Activated naive CD4-positive, alpha-beta T cell treated with anti-CD3 and anti-CD28 coated beads for 36 hours (primary cell): ENCODE measurements at places on chromosomes 2 and 18. TPM values are rescaled to one million over a fixed set of nuclear protein-coding genes. Genes with fewer than 3 reads are reported as not detected.

Gene HADHB
- 67.6 TPM for total RNA-seq

Gene TNFRSF11A
- total RNA-seq, result 3.1 TPM

Gene ZSCAN30
- 12.0 TPM for total RNA-seq

Gene CAMKMT
- total RNA-seq, result 19.6 TPM

Gene FAM110C
- total RNA-seq, result 0.10 TPM

Gene OTOF
- total RNA-seq, result 0.52 TPM

Gene AQP12B
- total RNA-seq, result not detected

Gene C1GALT1C1L
- not detected for total RNA-seq

Gene POTEI
- total RNA-seq, result not detected

GRCh38 chr2:9846554-9846953, 3.3 kb downstream of the TAF1B start:
- H3K27me3 ChIP-seq, result no peaks in the 10 kb centered on the region
- H3K36me3 ChIP-seq, result peaks cover 38% of the 10 kb centered on the region
- H3K27ac ChIP-seq, result no peak overlapping the region
- H3K4me3 ChIP-seq, result no peak overlapping the region
- DNase-seq, result no peak
- H3K4me1 ChIP-seq, result peaks cover 35% of the 10 kb centered on the region

GRCh38 chr2:16613539-16614011, 52.1 kb downstream of the CYRIA start:
- no peaks in the 10 kb centered on the region for H3K4me1 ChIP-seq
- H3K4me3 ChIP-seq, result no peak overlapping the region
- peaks cover 20% of the 10 kb centered on the region for H3K27me3 ChIP-seq
- DNase-seq, result no peak

DNA sequence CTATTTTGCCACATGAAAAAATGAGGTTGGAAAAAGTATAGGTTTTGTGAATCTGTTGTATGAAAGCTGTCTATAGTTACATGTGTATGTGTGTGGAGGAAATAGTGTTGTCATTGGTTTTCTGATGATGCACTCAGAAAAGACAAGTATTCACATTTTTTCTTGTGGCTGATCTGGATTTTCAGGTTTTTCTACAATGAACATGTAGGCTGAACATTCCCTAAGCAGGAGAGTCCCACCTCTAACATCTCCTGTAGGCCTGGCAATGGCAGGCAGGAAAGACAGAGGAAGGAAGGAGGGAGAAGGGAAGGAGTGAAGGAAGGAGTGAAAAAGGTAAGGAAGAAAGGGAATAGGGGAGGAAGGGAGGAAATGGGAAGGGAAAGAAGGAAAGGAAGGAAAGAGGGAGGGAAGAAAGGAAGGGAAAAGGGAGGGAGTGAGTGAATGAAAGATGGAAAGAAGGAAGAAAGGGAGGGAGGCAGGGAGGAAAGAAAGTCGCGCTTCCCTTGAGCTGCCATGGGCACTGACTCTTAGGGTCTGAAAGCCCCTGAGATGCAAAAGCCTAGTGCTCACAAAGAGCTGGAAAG, 495 bp upstream of the IL36RN start:
- H3K36me3 ChIP-seq, result peaks cover 11% of the 10 kb centered on the region
- DNase-seq, result no peak
- H3K4me3 ChIP-seq, result no peak overlapping the region
- H3K27ac ChIP-seq, result no peak overlapping the region

DNA sequence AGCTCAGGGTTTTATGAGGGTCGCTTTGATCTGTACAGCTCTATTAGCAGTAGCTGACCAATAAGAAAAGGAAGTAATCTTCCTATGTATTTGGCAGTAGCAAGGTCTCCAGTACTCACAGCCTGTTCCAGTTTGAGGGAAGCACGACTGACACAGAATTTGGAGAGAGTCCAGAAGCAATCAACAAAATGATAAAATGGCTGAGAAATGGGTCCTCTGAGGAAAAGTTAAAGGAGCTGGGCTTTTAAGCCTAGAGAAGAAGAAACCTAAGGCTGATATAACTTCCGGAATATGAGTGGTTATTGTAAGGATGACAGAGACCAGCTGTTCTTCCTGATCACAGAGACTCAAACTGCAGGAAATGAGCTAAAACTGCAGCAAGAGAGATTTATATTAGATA, 382.8 kb downstream of the GPD2 start:
- H3K4me1 ChIP-seq, result no peaks in the 10 kb centered on the region
- no peak for DNase-seq
- H3K4me3 ChIP-seq, result no peak overlapping the region
- no peak overlapping the region for H3K27ac ChIP-seq
- no peaks in the 10 kb centered on the region for H3K27me3 ChIP-seq
- H3K36me3 ChIP-seq, result no peaks in the 10 kb centered on the region

- no peak for DNase-seq
- no peaks in the 10 kb centered on the region for H3K4me1 ChIP-seq
Measured at GRCh38 chr2:172870396-172870795, 134.8 kb downstream of the RAPGEF4 start.

DNA sequence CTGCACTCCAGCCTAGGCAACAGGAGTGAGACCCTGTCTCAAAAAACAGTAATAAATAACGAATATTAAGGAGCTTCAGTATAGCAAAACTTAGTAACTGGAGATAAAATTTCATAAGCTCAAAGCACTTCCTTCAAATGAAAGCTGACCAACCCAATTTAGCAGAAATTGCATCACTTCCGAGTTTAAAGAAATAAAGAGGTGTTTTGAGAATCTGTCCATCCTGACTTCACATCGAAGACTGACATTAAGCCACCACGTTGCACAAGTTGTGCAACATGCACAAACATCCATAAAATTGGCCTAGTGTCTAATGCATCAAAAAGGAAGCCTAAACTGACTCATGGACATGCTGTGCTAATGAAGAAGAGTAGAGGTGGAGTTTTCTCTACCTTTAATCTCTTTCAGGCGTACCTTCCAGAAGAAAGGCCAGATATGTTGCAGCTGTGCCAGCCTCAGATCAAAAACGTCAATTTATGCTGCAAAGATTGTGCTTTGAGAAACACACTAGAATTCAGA, 7.7 kb upstream of the DSG3 start:
- H3K36me3 ChIP-seq, result no peaks in the 10 kb centered on the region
- no peak for DNase-seq
- H3K4me3 ChIP-seq, result no peak overlapping the region
- H3K27me3 ChIP-seq, result no peaks in the 10 kb centered on the region

DNA sequence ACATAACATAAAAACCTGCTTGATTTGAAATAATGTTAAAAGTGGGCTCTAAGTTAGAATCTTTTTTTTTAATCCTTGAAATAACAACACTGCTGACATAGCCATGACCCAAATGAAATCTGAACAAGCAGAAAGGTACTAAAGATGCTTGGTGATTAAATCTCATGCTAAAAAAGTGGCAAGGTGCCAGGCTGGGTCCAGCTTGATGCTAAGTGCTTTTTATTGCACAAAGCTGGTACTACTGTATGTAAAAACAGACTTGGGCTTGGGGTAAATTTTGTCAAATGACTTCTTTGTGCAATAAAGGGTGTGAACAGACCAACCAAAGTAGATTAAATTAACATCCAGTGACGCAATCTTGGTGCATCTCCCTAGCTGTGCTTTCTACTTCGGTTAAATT, 13.4 kb downstream of the BCL11A start:
- no peak overlapping the region for H3K27ac ChIP-seq
- no peak for DNase-seq
- no peaks in the 10 kb centered on the region for H3K4me1 ChIP-seq
- H3K27me3 ChIP-seq, result peaks cover 34% of the 10 kb centered on the region
- H3K36me3 ChIP-seq, result no peaks in the 10 kb centered on the region

DNA sequence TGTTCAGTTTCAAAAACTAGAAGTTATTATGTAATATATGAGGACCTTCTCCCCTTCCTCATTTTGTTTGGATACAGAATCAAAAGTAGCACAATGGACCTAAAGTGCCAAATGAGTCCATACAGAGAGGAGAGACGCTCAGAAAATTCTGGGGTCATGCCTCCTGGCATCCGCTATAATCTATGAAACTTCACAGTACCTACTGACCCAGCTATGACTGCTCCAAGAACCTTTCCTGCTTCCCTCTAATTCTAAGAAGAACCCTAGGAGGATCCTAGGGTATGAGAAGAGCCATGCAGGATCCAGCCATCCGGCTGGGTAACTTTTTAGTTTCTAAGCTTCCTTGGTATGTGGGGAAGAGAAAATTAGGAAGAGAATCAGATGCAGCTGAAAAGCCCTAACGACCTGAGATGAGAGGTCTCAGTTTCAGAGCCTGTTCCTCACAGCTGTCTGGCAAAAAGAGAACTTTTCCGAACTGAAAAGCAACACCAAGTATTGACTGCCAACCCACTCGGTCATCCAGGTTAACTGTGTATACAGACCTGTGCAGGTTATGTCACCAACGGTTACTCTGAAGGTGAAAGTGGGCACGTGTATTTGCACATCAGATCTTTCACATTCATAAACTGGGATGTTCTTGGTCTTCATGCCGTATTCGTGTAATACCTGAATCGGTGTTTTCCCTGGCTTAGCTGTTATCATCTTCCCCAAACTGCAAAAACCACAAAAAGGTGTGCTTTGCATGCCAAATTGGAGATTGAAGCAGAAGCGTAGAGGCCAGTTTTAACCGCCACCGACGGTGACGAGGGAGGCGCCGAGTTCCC, 1.1 kb downstream of the PRKRA start:
- H3K27me3 ChIP-seq, result no peaks in the 10 kb centered on the region
- DNase-seq, result no peak
- peak overlapping the region; percentile 83 for H3K4me3 ChIP-seq
- H3K36me3 ChIP-seq, result peaks cover 32% of the 10 kb centered on the region
- peak overlapping the region; percentile 91 for H3K27ac ChIP-seq
- peaks cover 27% of the 10 kb centered on the region for H3K4me1 ChIP-seq

DNA sequence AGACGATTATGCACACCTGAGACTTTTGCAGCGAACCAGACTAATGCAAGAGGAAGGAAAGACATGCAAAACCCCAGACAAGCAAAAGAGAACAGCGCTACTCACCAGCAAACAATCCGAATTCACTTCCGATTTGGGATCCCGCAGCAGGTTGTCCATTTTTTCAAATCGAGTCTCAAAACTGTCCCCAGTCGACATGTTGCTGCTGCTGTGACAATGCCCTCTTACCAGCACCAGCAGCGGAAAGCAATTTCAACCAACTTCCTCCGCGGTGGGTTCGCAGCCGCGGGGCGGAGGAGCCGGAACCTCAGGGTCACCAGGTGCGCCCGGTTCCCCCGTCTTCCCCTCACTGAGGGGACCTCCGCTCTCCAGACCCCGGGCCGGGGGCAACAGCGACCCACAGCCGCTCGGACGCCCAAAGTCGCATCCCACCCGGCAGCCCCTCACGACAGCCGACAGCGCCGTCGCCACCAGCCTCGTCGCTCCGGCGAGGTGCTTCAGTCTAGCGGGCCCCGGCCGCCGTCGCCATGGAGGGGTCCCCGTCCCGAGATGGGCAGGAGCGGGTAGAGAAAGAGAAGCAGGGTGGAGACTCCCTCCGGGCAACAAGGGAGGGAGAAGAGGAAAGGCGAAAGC, 784 bp downstream of the ROCK1 start:
- no peak overlapping the region for H3K4me3 ChIP-seq
- H3K27ac ChIP-seq, result peak overlapping the region; percentile 93
- H3K27me3 ChIP-seq, result no peaks in the 10 kb centered on the region
- peak; percentile 66 for DNase-seq

GRCh38 chr2:30219886-30220875, 11.2 kb upstream of the LBH start:
- H3K4me3 ChIP-seq, result no peak overlapping the region
- DNase-seq, result no peak
- no peaks in the 10 kb centered on the region for H3K27me3 ChIP-seq
- H3K27ac ChIP-seq, result no peak overlapping the region
- no peaks in the 10 kb centered on the region for H3K36me3 ChIP-seq

GRCh38 chr2:10447895-10448575, at the start of gene ODC1:
ODC1 (minus strand) TSS chr2:10448327; CDS start chr2:10445032, 3,295 bp downstream.
- H3K4me1 ChIP-seq, result peaks cover 56% of the 10 kb centered on the region
- H3K4me3 ChIP-seq, result peak within 1 kb of the TSS; percentile 85
- no peaks in the 10 kb centered on the region for H3K27me3 ChIP-seq
- peak within 1 kb of the TSS; percentile 91 for H3K27ac ChIP-seq

- H3K27me3 ChIP-seq, result no peaks in the 10 kb centered on the region
- no peaks in the 10 kb centered on the region for H3K4me1 ChIP-seq
- DNase-seq, result no peak
- no peaks in the 10 kb centered on the region for H3K36me3 ChIP-seq
- no peak overlapping the region for H3K4me3 ChIP-seq
Measured at GRCh38 chr2:145503511-145503910, 983.6 kb upstream of the ZEB2 start.

DNA sequence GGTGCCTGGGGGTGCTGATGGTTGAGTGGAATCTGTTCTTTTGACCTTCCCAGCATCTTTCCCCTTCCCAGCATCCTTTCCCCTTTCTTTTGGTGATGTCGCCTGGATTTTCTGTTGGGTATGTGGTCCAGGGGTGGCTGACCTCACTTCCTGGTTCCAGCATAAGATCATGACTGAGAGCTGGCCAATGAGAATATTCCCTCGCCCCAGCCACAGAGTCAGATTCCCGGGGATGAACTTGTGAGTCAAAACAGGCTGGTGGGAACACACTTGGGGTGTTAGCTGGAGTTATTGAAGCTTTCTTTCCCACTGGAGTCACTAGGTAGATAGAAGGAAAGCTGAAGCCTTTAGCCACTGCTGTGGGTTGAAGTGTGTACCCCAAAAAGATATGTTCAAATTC, 28.0 kb upstream of the FOSL2 start:
- no peak overlapping the region for H3K27ac ChIP-seq
- DNase-seq, result no peak
- no peaks in the 10 kb centered on the region for H3K36me3 ChIP-seq

DNA sequence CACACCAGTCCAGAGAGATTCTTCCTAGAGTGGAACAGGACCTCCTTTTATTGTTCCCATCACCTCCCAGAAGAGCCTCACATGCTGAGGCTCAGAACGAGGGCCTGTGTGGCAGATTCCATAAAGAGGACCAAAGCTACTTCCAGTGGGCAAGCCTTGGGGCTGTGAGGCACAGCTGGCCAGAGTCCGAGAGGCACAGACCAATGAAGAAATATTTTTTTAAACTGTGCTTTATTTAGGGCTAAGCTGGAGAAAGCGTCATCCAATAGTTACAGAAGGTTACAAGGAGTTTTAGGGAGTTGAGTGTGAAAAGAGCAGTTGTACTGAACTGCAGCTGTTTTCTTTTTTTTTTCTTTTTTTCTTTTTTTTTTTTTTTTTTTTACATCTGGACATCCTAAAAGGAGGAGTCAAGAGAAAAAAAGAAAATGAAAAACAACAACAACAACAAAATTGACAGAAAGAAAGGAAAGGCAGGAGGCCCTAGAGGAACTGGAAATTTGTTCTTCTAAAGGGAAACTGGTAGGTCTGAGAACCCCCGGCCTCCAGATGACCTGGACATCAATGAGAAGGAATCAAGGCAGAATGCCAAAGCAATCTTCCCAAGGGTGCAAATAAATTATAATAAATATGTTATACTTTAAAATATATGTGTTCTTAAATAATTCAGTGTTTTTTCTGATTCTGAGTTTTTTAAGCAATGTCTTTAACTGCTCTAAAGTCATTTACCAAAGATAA, 322.6 kb downstream of the CELF4 start:
- H3K36me3 ChIP-seq, result peaks cover 1% of the 10 kb centered on the region
- no peak overlapping the region for H3K4me3 ChIP-seq
- H3K4me1 ChIP-seq, result peaks cover 2% of the 10 kb centered on the region

- H3K27ac ChIP-seq, result no peak overlapping the region
- DNase-seq, result no peak
- no peaks in the 10 kb centered on the region for H3K27me3 ChIP-seq
- no peak overlapping the region for H3K4me3 ChIP-seq
- peaks cover 10% of the 10 kb centered on the region for H3K36me3 ChIP-seq
Measured at GRCh38 chr2:97988722-97989121, 7.0 kb downstream of the TMEM131 start.
